ENCODE measurements at places on chromosomes 4 and X.

- no peak for DNase-seq
Observed at GRCh38 chrX:101774340-101774739, 114.7 kb upstream of the ARMCX2 start.

- DNase-seq = no peak
Observed at GRCh38 chrX:135435139-135435922, 13.6 kb downstream of the SMIM10L2A start.

DNA sequence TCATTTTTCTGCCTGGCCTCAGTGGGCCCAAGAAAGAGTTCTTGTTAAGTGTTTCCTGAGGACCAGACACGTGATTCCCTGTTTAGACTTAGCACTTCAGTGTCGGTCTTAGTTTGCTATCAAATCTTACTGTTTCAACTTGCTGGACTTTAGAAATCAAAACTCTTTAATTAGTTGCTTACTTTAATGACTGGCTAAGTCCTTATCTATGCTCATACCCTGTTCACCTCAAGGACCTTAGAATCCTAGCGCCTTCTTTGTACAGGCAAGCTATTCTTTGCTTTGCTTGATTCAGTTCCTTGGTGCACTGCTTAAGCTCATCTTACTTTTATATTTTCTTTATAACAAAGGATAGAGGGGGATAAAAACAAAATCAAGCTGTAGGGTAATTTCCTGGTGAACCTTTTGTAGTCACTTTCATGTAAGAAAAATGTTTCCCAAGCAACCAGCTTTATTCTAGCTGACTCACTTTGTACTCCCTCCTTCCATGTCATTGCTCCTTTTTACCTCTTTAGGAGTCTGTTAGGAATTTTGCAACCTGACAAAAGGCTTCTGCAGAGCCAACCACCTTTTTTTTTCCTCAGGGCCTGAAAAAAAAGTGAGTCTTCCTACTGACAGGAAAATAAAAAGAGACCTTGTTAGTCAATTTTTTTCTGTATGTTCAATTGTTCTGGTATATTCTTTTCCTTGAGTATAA, 14.7 kb downstream of the WDR44 start:
- DNase-seq = peak; percentile 32

- no peak for DNase-seq
Observed at GRCh38 chrX:45110494-45110893, 90.2 kb downstream of the DIPK2B start.

GRCh38 chr4:163243297-163243981, 76.7 kb upstream of the NAF1 start:
- no peak for DNase-seq

- no peak for DNase-seq
Observed at GRCh38 chr4:15084780-15085179, 82.5 kb downstream of the CPEB2 start.

DNA sequence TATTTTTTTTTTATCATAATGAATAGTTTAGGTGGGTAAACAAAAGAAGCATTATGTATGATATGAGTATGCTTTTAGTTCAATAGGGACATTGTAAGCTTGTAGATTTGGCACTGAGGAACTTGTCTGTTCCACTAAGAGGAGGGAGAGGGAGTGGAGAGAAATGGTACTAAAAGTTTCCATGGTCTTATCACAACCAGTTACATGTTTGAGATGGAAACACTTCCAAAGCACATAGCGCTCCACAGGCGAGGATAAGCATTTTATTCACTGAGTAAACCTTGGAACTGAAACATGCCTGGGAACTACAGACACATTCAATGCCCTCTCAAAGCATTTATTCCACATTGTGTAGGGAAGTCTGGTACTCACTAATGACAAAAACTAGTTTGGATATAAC, 15.5 kb downstream of the MYOZ2 start:
- DNase-seq = no peak

DNA sequence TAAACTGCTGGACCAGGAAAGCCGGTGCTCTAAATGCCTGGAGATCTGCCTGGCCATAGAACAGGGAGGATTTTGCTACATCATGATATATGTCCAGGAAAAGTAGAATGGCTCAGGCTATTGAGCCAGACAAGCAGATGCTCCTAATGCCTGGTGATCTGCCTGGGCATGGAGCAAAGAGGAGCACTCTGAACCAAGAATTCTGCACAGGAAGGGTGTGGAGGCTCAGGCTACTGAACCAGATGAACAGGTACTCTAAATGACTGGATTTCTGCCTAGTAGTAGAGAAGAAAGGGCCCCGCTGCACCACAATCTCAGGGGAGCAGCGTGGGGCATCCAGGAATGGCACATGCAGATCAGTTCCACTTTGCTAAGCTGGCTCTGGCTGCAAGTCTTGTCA, 607.9 kb downstream of the ANKRD50 start:
- DNase-seq = no peak

DNA sequence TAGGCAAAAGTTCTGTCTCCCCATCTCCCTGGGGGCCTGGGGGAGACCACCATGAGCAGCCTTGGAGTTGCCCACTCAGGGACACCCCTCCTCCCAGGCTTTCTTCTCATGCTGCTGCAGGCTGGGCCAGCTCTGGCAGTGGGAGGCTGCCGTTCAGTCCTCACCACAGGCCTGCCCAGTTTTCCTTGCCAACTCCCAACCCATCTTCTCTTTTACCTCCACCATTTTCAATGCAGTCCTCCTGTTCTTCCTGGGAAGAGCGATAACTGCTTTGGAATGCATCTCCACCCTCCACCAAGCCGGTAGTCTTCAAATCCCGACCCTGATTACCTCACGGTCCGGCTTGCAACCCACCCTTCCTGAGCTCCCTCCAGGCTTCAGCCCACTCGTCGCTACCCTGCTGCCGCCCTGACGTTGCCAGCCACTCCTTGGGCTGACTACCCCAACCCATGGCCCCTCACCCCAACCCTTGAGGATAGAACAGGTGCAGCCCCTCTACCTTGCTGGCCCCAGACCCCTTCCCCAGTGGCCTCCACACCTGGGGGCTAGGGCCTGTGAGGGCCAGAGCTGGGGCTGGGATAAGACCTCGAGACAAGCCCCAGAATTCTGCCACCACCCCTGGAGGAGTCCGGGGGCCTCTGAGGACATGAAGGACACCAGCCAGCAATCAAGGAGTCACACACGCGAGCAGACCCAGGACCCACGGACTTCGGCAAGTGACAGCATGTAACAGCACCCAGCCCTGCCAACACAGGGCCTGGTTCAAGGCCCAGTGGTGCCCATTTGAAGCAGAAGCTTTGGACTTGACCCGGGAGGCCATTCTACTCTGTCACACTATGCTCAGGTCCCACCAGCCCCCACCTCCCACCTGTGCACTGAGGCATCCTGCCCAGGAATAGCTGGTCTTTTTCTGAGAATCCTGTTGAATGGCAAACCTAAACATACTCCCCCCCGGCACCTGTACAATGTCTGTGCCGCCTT, 9.2 kb downstream of the WDR1 start:
- DNase-seq = no peak

DNA sequence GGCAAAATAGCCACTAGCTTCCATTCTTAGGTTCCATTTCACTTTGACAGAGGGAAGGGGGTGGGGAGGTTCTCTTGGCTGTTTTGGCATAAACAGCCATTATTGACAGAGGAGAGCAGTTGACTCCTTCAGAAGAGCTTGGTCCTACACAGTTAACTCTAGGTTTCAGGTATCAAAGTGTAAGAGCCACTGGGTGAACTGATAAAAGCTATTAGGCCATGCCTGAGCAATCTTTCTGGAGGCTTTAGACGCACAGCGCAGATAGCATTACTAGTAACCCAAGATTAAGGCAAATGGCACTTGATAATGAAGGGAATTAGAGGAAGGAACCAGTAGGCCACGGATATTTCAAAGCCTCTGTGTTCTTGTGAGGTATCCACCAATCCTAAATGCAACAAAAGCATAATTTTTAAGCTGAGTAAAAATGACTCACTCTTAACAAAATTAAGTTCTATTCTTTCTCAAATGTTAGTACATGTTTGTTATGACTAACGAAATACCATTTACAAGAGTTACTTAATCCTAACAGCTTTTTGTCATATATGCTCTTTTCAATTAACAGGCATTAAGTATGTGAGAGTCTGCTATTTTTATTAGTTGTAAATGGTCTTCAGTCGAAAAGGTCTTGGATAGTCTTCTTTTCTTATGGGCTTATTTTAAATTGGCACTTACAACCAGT, 53.6 kb downstream of the SLC7A11 start:
- DNase-seq = no peak

- peak; percentile 44 for DNase-seq
Observed at GRCh38 chr4:183348706-183349659, 26.8 kb upstream of the CLDN24 start.

GRCh38 chr4:7766661-7767345, 172.9 kb downstream of the AFAP1 start:
- no peak for DNase-seq

- DNase-seq = no peak
Observed at GRCh38 chr4:108473163-108473720, 147.1 kb upstream of the RPL34 start.

DNA sequence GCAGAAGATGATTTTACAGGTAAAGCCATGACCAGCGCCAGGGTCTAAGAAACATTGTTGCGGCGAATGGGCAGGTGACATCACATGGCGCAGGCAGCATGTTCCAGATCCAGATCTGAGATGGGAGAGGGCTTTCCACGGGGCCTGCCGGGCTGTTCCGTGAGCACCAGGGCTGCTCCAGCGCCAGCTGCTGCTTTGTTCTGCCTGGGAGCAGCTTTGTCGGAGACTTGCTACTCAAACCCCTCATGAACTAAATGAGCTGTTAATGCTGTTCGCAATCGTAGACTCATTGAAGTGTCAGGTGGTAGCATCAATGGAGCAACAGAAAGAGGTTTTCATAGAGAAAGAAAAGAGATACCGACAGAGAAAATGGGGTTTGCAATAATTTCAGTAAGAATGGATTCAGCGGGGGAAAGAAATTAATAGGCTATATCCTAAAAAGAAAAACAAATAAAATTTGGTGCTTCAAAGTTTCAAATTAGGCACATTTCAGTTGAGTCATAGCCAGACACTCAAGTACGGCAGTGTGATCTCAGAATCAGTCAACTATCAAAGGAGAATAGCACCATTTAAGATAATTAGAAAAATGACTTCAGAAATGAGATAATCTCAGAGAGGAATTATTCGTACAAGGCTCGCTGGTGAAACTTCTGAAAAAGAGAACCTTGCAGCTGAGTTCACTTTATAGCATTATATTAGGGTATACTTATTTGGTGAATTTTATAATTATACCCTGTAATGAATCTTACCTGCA, 23.9 kb downstream of the SORBS2 start:
- no peak for DNase-seq

GRCh38 chr4:145507636-145508035, 26.0 kb downstream of the SMAD1 start:
- DNase-seq = no peak

DNA sequence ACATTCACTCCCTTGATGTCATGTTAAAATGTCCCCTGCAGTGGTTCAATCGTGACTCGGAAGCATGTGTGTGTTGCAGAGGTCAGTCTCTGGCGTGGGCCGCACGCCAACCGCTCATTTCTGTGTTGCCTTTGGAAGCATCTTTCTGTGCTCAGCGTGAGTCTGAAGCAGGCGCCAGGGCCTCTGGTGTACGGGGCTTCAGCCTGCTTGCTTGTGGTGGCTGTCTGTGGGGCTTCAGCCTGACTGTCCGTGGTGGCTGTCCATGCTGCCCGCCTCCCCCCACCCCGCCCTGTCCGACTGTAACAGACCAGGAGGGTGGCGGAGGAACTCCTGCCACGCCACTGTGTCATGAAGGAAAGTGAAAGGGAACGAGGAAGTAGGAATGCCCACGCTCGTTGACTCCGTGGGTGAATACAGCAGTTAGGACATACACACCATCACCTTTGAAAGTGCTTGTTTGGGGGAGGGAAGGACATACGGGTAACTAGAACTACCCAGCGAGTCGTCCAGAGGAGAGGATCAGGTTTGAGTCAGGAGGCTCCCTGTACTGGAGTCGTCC, 14.7 kb upstream of the CLCN4 start:
- DNase-seq = no peak

- DNase-seq = no peak
Observed at GRCh38 chr4:7864685-7865084, 75.0 kb downstream of the AFAP1 start.

DNA sequence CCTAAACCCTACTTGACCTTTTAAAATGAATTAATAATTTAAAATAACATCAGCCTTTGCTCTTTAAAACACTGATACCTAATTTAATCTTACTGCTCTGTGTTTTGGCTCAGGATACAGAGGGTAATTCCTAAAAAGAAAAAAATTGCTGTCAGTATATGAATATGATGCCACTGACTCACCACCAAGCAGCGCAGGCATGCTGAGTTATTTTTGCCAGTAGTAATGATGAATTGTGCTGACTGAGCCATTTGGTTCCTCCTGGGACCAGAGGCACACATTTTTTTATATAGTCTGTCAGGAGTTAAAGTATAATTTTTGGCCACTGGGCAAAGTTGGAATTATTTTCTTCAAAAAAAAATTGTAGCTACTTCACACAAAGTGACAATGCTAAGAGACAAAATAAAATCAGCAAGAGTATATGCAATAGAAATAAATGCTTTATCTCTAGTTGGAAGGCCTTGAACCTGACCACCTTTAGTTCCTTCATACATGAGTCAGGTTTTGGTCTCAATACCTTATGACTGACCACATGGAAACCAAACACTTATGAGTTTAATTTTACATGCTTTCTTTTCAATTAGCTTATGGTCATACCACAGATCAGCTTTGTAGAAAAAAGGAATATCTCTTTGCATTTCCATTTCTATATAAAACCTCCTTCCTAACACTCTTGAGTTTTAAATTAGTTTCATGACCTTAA, 115.1 kb downstream of the PPP3CA start:
- DNase-seq = peak; percentile 71

DNA sequence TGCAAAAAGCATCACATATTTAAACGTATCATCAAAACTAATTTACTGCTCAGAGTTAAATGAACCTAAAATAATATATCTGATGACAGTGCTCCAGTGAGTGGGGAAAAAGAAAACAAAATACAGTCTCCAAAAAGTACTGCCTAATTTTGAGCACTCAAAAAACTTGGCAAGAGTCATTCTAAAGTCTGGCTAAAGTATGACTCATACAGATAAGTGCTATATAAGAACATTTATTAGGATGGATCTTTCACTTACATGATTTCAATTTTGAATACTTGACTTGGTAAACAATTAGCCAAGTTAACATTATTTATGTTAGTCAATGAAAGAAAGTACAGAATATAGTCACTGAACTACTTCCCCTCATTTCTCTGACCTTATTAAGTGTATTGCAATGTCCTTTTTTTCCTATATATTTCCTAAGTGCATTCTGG, 27.2 kb downstream of the FBXO8 start:
- DNase-seq = no peak

GRCh38 chrX:70444326-70444945, at the start of gene DLG3:
DLG3 (plus strand) TSS chrX:70444835; CDS start chrX:70445202, 367 bp downstream.
- no peak for DNase-seq

DNA sequence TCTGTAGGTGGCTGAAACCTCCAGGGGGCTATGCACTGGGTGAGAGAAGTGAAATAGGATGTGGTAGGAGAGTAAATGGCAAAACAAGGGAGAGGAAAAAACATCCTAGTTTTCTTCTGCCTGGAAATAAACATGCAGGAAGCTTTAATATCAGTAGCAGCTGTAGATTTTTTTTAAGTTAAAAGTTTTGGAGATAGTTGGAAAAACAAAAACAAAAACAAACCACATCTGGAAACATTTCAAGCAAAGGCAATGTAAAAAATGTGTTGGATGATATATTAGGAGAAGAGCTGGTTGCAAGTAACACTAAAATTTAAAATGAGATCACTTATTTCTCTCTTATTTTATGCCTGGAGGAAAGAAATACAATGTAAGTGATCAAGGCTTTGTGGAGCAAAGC, 388.0 kb downstream of the SPRY1 start:
- DNase-seq = no peak

Data from kidney glomerular epithelial cell (primary cell).